ENCODE measurements at places on chromosomes 1 and 21.

DNA sequence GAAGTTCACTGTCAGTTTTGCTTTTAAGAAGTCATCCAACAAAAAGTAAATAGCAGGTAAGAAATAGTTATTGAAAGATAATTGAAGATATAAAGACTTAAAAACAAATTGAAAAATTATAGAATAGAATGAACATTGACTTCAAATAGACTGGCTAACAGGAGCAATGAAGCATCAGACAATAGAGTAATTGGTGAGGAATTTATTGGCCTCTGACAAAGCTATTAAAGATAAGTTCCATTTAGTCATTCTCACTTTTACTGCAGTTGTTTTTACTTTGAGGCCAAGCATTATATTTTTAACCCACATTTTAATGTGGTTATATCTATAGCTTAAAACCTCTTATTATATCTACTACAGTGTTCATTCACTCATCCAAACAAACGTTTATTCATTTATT lies 228.8 kb upstream of the ADGRL2 start:
- DNase-seq, result no peak

- no peak for DNase-seq
These were observed 50.4 kb downstream of the RHOU start for GRCh38 chr1:228785366-228786330.

DNA sequence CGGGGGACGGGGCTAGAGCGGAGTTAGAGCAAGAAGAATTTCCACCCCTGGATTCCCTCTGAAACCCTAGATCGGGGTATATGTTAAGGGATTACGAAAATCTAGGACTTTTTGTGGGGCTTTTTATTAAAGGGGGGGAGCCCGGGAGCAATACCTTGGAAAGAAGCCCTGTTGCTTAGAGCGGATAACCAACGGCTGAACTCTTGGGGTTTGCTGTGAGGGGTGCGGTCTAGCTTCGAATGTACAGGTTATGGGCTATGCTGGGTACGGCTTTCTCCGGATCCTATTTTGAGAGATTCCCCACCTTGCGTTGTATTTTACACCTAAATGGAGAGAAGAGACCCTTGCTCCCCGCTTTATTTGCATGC lies 626 bp downstream of the DYRK3 start:
- DNase-seq, result no peak

- DNase-seq, result no peak
These were observed 34.4 kb downstream of the MRPL39 start for GRCh38 chr21:25572861-25573310.

DNA sequence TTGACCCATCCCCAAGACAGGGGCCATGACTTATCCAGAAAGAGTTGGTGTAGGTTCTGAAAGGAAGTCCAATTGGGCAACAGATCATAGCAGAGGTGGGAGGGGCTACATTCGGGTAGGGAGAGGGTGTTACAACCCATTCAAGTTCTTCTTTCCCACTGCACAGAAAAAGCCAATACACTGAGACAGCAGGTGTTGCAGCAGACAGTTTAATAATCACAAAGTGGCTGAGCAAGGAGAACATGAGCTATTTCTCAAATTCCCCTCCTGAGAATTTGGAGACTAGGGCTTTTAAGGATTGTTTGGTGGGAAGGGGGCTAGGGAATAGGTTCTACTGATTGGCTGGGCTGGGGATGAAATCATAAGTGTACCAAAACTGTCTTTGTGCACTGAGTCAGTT lies 328.4 kb upstream of the POU3F1 start:
- DNase-seq, result no peak

- DNase-seq, result no peak
These were observed 2.0 kb downstream of the KCNE2 start for GRCh38 chr21:34365809-34366208.

DNA sequence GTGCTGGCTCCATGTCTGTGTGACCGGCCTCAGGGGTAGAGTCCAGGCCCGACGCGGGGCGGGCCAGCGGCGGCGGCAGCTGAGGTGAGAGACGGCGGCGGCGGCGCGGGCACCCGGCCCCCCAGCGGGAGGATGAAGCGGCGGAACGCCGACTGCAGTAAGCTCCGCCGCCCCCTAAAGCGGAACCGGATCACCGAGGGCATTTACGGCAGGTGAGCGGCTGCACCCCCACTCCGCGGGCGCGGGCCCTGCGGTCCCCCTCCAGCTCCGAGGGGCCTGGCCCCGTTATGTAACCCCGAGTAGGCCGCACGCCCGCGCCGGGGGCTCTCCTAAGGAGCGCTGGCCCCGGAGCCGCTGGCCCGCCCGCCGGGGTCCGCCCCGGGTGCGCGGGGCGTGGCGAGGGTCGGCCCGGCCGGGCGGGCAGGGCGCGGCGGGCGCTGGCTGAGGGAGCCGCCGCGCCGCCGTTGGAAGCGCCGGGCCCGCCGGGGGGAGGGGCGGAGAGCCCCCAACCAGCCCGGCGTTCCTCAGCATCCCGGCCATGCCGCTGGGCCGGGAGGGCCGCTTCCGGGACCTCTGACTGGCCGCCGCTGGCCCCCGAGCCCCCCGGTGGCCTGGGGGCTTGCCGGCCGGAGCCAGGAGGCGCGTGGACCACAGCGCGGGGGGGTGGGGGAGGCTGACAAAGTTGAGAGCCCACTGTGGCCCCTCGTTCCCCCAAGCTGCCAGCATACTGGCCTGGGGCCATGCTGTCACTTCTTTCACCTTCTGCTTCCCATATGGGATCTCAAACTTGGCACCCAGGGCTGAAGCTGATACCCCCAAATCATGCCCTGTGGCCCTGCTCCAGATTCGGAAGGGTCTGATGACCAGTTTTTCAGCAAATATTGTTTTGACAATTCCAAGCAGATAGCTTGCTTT lies 527 bp downstream of the MACO1 start:
- DNase-seq, result no peak

DNA sequence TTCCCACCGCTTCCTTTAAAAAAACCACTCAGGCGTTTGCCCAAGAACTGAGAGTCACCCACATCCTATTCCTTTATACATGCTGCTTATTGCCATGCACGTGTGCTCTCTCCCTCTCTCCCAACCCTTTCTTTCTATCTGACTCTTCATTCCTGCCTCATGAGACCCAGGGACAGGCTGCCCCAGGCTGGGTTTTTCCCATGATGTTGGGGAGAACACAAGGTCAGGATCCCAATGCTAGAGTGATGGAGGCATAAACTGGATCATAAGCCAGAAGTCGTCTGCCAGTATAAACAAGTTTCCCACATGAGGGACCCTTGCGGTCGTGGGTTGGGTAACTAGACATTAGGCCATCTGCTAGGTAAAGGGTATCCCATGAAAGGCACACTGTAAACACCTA lies 64.9 kb downstream of the CD2 start:
- no peak for DNase-seq

GRCh38 chr1:53323316-53323715 lies 4.6 kb downstream of the LRP8 start:
- DNase-seq, result no peak

GRCh38 chr1:10895621-10896020 lies 99.2 kb upstream of the CASZ1 start:
- DNase-seq, result no peak

GRCh38 chr1:165898837-165899236 lies 71.4 kb downstream of the UCK2 start:
- no peak for DNase-seq

GRCh38 chr1:91937613-91938012 lies 11.6 kb upstream of the BRDT start:
- no peak for DNase-seq

- DNase-seq, result peak; percentile 38
These were observed 52.7 kb upstream of the ATP5PO start for GRCh38 chr21:33968080-33968994.

DNA sequence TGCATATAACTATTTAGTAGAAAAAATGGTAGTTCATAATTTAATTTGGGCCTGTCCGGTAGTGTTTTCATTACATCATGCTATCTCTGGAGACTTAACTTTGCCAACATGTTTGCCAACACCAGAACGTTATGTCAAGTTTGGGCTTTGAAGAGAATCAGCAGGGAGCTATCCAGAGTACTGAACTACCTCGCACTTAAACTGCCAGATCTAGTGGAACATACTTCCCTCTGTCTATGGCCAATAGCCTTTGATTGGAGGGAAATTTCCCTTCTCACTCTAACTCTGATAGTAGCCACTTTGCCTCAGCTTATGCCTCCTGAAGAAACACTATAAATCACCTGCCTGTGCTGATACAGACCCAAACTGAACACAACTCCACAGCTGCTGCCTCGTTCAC lies 10.0 kb downstream of the LRRC53 start:
- DNase-seq, result no peak

GRCh38 chr1:226149806-226150205 lies 36.7 kb downstream of the ACBD3 start:
- no peak for DNase-seq

GRCh38 chr1:203368624-203369451 lies 17.9 kb upstream of the FMOD start:
- DNase-seq, result no peak

All from activated CD4-positive, alpha-beta T cell treated with anti-CD3 and anti-CD28 coated beads for 36 hours (primary cell).